Hematopoietic multipotent progenitor cell treated with erythropoietin and hydrocortisone succinate and interleukin-3 and kit ligand, for 15 days (in vitro differentiated cells): ENCODE measurements at places on chromosomes 7 and 10.

- no peak for DNase-seq
Observed at GRCh38 chr7:31253532-31253931, 87.0 kb downstream of the NEUROD6 start.

DNA sequence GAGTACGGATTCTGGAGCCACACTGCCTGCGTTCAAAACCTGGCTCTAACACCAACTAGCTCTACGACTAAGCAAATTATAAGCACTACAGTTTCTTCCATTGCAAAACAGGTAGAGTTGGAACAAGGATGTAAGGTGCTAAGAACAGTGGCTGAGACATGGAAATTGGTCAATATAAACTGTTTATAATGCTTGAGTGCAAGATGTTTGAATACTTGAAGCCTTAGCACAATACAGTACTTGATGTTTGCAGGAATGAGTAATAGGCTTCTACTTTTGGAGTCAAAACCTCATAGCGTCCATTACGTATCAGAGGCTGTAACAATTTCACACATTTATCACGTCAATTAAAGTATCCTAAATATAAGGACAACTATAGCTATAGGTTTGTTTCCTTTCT is 6.9 kb downstream of the NT5C2 start:
- DNase-seq = no peak

GRCh38 chr7:119684763-119685162 is 588.2 kb upstream of the KCND2 start:
- DNase-seq = no peak

DNA sequence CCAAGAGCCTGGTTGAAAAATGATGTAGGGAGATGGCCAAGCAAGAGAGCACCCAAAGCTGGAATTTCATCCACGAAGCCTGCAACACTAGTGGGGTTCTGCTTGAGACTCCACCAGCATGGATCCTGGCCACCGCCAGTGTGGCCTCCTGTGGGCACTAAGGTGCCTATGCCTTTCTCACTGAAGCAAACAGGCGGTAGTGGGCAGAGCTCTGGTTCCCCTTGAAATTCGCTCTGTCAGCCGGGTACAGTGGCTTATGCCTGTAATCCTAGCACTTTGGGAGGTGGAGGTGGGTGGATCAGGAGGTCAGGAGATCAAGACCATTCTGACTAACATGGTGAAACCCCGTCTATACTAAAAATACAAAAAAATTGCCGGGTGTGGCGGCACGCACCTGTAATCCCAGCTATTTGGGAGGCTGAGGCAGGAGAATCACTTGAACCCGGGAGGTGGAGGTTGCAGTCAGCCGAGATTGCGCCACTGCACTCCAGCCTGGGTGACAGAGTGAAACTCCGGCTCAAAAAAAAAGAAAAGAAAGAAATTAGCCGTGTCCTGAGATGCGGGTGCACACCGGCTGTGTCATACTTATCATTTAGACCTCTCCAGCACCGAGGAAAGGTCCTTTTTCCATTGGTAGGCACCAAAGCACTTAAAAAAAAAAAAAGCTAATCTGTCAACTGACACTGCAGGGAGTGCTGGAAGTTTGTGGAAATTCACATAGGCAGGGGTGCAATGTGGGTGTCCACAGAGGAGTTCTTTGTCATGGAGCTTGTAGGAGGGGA is 28.3 kb downstream of the CCM2 start:
- no peak for DNase-seq

GRCh38 chr7:94357076-94357475 is 37.6 kb upstream of the COL1A2 start:
- no peak for DNase-seq

DNA sequence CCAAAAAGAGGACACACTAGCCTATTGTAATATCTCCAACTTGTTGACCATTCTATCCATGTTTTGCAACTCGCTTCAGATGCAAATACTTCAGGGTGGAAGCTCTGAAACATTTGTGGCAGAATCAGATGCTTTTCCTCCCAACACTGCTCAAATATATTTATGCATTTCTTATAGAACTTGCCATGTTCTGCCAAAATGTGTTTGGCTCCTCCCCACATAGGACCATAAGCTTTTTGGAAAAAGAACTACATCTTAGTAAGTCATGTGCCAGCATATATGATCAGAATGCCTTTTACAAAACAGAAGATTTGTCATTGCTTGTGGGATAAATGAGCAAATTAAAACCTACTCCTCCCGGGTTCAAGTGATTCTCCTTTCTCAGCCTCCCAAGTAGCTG is 484.5 kb downstream of the TNS3 start:
- no peak for DNase-seq

DNA sequence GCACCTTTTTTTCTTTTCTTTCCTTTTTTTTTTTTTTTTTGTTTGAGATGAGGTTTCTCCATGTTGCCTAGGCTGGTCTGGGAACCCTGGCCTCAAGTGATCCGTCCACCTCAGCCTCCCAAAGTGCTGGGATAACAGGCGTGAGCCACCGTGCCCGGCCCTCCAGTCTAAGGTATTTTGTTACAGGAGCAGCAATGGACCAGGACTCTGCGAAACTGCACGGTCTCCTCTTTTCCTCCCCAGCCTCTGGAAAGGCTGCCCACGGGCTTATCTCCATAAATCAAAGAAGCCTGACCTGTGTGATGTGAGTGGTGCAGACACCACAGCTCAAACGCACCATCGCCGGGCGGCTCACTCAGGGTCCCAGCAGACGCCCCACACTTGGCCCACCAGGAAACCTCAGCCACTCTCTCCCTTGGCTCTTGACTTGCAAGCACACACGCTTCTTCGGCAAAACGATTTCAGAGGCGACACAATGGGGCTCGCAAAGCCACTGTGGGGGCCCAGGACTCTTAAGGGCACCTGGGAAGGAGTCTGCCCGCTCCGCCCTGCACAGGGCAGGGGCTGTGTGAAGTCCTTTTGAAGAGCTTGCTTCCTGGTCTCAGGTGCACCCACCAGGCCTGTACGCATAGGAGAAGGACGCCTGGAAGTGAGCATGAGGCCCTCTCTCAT is 20.6 kb downstream of the WDR86 start:
- DNase-seq = no peak
